ENCODE measurements at places on chromosomes 7 and 10.

- peak; percentile 84 for DNase-seq
These were observed 88.4 kb upstream of the SMNDC1 start for GRCh38 chr10:110392868-110393740.

DNA sequence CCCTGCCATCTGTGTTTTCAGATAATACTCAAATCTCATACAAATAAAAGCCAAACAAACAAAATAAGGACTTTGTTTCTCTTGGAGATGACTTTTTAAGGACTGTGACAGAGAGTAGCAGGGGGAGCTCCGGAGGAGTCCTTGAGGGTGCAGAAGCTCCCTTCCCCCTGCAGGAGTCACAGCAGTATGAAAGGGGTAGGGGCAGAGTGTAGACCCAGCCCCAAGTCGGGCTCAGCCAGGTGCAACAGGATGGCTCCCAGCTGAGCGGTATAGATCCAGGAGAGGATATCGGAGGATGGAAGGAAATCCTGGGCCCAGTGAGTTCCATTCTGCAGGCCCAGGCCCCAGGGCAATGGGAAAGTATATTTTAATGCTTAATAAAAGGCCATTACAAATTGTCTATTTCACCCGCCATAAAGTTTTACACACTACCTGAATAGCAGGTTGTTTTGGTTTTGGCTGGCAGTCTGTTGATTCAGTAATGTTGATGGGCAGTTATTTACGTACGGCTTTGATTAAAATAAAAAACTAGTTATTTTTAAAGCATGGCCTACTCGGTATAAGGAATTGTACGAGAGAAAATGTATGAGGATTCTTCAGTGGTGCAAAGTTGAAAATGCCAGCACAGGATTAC lies 206.0 kb downstream of the CELF2 start:
- no peak for DNase-seq

DNA sequence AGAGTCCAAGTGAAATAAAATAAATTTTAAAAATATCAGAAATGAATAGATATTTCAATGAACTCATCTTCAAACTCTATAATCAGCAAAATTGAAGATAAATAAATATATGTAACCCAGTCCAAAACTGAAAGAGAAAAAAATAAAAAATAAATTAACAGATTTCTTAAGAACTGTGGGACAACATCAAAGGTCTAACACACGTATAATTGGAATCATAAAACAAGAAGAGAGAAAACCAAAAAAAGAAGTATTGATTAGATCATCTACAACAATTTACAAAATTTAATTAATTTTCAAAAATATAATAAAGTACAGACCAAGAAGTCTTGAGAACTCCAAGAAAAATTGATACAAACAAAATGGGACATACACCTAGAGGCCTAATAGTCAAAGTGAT lies 625.8 kb upstream of the SORCS1 start:
- DNase-seq = no peak

GRCh38 chr7:83494683-83495082 lies 154.3 kb downstream of the SEMA3E start:
- DNase-seq = no peak

DNA sequence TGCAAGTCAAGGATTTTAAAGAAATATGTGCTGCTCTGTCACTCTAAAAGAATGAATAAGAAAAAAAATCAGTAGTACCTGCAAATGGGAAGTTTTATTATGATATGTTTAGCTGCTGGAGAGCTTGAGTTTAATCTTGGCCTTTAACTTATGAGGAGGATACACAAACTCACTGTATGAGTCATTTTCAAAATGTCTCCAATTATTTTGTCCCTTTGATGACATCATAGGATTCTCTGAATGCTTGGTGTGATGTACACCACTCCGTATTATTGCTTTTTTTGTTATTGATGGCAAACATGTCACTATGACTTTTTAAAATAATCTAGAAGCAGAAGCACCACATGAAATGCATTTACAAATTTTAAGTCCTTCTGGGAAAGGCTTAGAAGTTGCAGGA lies 125.8 kb downstream of the RALA start:
- DNase-seq = peak; percentile 60

- DNase-seq = no peak
These were observed 20.3 kb upstream of the LANCL2 start for GRCh38 chr7:55344840-55345239.

DNA sequence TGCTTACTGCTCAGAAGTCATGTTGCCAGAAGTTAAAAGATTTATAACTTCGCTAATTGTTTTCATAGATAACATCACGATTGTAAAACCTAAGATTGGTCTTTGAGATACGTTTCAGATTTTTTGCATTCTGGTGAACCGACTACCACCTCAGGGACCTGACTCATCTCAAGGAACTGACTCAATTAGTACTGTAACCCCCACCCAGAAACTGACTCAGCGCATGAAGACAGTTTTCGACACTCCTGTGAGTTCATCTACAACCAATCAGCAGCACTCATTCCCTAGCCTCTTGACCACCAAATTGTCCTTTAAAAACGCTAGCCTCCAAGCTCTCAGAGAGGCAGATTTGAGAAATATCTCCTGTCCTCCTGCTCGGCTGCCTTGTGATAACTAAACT lies 72.3 kb downstream of the ELMO1 start:
- DNase-seq = no peak

GRCh38 chr10:106565546-106565945 lies 599.0 kb downstream of the SORCS1 start:
- peak; percentile 55 for DNase-seq

Data from fibroblast of pulmonary artery (primary cell).